Spleen (tissue), 13 donors: ENCODE measurements at places on chromosomes 5 and 9. TPM values are rescaled to one million over a fixed set of nuclear protein-coding genes. Genes with fewer than 3 reads are reported as not detected.

DNA sequence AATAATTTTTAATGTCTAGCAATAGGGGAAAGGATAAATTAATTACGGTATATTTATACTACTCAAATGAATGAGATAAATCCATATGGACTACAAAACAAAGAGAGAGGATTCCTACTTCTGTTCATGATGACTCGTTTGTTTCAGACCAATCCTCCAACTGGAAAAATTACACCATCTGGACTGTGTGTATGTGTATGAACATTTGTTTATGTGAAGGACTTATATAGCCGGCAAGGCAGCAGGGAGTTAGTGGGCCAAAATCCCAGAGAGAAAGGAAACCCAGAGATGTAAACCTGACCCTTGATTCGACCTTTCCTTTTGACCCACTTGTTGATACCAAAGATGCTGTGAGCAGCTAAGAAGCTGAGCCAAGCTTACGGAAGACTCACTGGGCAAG, 20.1 kb downstream of the PDE6A start:
- no peak overlapping the region for H3K27ac ChIP-seq
- no peaks in the 10 kb centered on the region for H3K4me1 ChIP-seq
- DNase-seq = no peak
- H3K36me3 ChIP-seq = no peaks in the 10 kb centered on the region

DNA sequence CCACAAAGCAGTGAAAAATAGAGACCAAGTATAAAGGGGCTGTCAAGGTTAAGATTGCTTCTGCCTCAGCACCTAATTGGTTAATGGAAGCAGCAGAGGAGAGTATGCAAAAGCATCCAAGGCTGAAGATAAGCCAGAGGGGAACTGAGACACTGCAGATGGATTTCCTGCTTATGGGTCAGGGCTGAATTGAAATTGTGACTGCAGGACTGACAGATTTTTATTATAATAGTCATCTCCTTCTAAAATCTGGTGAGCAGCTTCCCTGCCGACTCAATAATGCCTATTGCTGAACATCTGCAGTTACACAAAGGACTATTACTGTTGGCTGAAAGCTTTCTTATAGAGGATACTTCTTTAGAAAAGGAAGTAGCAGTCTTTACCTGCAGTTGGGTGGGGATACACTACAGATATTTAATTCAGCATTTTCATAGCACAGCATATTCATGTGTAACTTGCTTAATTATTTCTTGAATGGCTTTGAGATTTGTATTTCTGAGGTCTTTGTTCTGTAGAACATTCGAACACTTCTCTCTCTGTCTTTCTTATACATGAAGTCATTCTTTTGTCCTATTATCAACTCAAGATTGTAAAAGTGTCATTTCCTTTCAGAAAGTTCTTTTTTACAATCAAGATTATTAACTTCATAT, 363.0 kb upstream of the RIOK2 start:
- H3K36me3 ChIP-seq = no peaks in the 10 kb centered on the region
- DNase-seq = no peak
- peaks cover 39% of the 10 kb centered on the region for H3K4me1 ChIP-seq
- H3K4me3 ChIP-seq = no peak overlapping the region
- peak overlapping the region; percentile 42 for H3K27ac ChIP-seq
- no peaks in the 10 kb centered on the region for H3K27me3 ChIP-seq

DNA sequence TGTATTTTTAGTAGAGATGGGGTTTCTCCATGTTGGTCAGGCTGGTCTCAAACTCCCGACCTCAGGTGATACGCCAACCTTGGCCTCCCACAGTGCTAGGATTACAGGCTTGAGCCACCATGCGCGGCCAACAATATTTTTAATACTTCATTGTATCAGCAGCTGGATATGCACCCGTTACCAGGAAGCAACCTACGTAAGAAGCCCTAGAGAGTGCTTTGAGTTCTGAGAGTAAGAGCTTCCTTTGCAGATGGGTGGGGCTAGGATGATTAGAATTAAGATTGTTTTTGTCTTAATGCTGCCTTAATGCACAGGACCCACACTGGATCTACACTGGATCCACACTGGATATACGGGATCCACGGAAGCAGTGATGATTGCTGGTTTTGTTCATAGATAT, 123.9 kb upstream of the ABCA1 start:
- H3K36me3 ChIP-seq = no peaks in the 10 kb centered on the region
- DNase-seq = no peak
- no peak overlapping the region for H3K27ac ChIP-seq
- H3K4me3 ChIP-seq = no peak overlapping the region
- H3K4me1 ChIP-seq = peaks cover 26% of the 10 kb centered on the region
- no peaks in the 10 kb centered on the region for H3K27me3 ChIP-seq

- no peaks in the 10 kb centered on the region for H3K36me3 ChIP-seq
- H3K4me1 ChIP-seq = peaks cover 17% of the 10 kb centered on the region
- peak overlapping the region; percentile 42 for H3K4me3 ChIP-seq
- DNase-seq = peak; percentile 93
- no peaks in the 10 kb centered on the region for H3K27me3 ChIP-seq
- peak overlapping the region; percentile 63 for H3K27ac ChIP-seq
Observed at GRCh38 chr5:139746691-139747582, 48.7 kb upstream of the PSD2 start.

GRCh38 chr5:43498581-43498980, 14.9 kb upstream of the TMEM267 start:
- no peak overlapping the region for H3K4me3 ChIP-seq
- no peak for DNase-seq
- H3K27me3 ChIP-seq = no peaks in the 10 kb centered on the region
- no peak overlapping the region for H3K27ac ChIP-seq

GRCh38 chr9:124766815-124767554, 4.1 kb downstream of the NR6A1 start:
- no peaks in the 10 kb centered on the region for H3K36me3 ChIP-seq
- DNase-seq = no peak
- peaks cover 80% of the 10 kb centered on the region for H3K27me3 ChIP-seq
- H3K4me1 ChIP-seq = peaks cover 44% of the 10 kb centered on the region
- no peak overlapping the region for H3K27ac ChIP-seq

GRCh38 chr5:76022611-76023010, 60.6 kb upstream of the SV2C start:
- no peak overlapping the region for H3K4me3 ChIP-seq
- no peaks in the 10 kb centered on the region for H3K27me3 ChIP-seq
- no peak for DNase-seq
- no peak overlapping the region for H3K27ac ChIP-seq
- H3K4me1 ChIP-seq = no peaks in the 10 kb centered on the region

GRCh38 chr9:128555180-128555721, 2.9 kb downstream of the SPTAN1 start:
- H3K36me3 ChIP-seq = no peaks in the 10 kb centered on the region
- H3K27me3 ChIP-seq = no peaks in the 10 kb centered on the region
- no peak for DNase-seq
- peak overlapping the region; percentile 58 for H3K27ac ChIP-seq

DNA sequence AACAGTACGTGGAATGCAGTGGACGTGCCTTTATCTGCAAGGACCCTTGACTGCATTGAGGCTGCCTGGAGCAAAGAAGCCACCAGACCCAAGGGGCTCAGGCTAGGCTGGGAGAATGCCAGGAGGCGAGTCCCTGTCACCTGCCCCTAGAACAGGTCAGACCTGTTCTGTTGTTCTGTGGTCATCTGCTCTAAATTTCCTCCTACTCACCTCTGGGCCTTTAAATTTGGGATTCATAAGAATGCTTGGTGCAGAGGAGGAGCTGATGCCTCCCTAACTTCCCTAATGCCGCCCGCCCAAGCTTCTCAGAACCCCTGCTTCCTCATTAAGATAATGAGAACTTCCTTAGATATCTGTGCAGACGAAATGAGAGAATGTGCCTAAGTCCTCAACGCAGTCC, 32.0 kb downstream of the DAPK1 start:
- DNase-seq = no peak
- no peaks in the 10 kb centered on the region for H3K36me3 ChIP-seq
- H3K27ac ChIP-seq = no peak overlapping the region
- H3K27me3 ChIP-seq = no peaks in the 10 kb centered on the region
- H3K4me3 ChIP-seq = no peak overlapping the region

GRCh38 chr9:93431539-93432105, 19.9 kb upstream of the FAM120A start:
- H3K27me3 ChIP-seq = no peaks in the 10 kb centered on the region
- H3K4me3 ChIP-seq = no peak overlapping the region
- no peaks in the 10 kb centered on the region for H3K4me1 ChIP-seq
- H3K27ac ChIP-seq = no peak overlapping the region
- no peaks in the 10 kb centered on the region for H3K36me3 ChIP-seq

GRCh38 chr9:9215050-9215449, 1397.8 kb downstream of the PTPRD start:
- H3K36me3 ChIP-seq = no peaks in the 10 kb centered on the region
- H3K4me1 ChIP-seq = no peaks in the 10 kb centered on the region
- H3K27ac ChIP-seq = no peak overlapping the region
- H3K4me3 ChIP-seq = no peak overlapping the region
- H3K27me3 ChIP-seq = no peaks in the 10 kb centered on the region

Gene HMMR
- total RNA-seq = 10.4 TPM

Gene IFNW1
- total RNA-seq = not detected

Gene TRPM3
- 0.85 TPM for total RNA-seq

Gene FBXO38
- total RNA-seq = 76.9 TPM

Gene PPP2R2B
- 6.1 TPM for total RNA-seq
